ENCODE measurements at places on chromosomes 16 and 17.

GRCh38 chr16:4564661-4565267 lies 8.6 kb downstream of the C16orf96 start:
- DNase-seq, result no peak

- no peak for DNase-seq
Observed at GRCh38 chr16:68596266-68596665, 48.8 kb upstream of the CDH3 start.

DNA sequence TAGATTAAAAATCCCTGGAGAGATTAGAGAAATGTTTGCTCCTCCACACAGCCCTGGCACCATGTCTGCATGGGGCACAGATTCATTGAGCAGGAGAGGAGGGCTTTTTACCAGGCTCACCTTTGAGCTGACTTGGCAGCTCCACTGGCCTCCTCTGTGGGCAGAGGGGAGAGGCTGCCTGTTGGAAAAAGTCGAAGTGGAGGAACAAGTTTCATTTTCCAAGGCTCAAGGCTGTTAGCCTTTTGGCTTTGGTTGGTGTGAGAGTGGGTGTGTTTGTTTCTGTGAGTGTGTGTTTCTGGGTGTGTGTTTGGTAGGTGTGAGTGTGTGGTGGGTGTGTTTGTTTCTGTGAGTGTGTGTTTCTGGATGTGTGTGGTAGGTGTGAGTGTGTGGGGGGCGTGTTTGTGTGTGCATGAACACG lies 5.6 kb downstream of the TMEM238L start:
- no peak for DNase-seq

- no peak for DNase-seq
Observed at GRCh38 chr16:85330006-85330693, 217.9 kb upstream of the CIBAR2 start.

DNA sequence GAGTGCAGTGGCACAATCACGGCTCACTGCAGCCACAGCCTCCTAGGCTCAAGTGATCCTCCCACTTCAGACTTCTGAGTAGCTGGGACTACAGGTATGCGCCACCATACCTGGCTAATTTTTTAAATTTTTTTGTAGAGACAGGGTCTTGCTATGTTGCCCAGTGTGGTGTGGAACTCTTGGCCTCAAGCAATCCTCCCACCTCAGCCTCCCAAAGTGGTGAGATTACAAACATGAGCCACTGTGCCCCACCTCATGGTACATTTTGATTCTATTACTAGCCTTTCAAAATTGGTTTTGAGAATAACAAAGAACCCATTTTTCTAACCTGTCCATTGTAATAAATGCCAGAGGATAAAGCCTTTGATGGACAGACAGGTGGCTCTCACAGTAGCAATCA lies 1.4 kb downstream of the CCDC43 start:
- DNase-seq, result no peak
